Stimulated activated CD8-positive, alpha-beta memory T cell treated with anti-CD3 and anti-CD28 coated beads, Interleukin-2, amount 100 ng/mL, for 48 hours (primary cell): ENCODE measurements at places on chromosomes 11 and 22.

DNA sequence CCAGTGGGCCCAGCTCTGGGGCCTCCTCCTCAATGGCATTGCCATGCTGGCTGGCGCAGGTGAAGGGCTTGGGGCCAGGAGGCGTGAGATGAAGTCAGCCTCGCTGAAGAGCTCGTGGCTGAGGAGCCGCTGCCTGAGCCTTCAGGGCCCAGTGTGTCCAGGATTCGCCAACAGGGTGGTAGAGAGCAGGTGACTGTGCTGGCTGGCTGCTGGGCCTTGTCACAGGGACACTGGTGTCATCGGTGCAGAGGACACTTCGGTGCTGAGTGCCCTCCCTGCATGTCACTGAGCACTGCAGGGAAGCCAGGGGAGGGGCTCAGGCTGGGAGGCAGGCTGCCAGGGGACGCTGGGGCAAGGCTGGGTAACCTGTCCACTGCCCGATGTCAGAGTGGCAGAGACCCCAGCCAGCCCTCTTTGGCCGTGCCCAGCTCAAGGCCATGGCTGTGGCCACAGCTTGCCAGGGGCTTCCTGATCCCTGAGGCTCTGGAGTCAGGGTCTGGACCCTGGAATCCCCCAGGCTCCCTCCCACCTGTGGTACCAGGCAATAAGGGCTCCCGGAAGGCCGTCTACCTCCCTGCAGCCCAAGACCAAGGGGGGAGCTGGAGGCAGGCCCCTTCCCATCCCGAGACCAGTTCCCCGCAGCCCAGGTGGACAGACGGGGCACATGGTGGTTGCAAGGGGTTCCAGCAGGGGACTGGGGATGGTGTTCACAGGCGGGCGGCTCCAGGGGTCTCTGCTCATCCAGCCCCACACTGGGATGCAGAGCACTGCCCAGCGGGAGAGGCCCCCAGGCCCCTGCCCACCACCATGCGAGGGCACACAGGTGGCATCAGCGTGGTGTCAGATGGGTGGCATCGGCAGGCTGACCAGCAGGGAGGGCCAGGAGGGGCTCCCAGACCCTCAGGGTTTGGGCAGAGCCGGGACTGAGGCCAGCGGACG, 63.9 kb downstream of the ARFGAP3 start:
- DNase-seq = no peak

DNA sequence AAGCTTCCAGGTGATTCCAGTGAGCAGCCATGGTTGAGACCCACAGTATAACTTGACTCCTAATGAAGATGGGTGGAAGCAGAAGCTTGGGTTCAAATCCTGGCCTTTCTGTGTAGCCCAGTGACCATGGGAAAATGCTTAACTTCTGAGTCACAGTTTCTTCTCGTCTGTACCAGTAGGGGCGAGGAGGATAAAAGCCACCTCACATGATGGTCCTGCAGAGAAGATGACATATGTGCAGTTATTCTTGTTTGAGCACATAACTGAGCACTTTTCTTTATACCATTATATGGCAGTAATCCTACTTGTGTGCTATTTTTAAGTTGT, 4.9 kb downstream of the TMEM109 start:
- no peak for DNase-seq

- no peak for DNase-seq
Measured at GRCh38 chr11:133619973-133620372, 87.7 kb upstream of the OPCML start.

- DNase-seq = no peak
Measured at GRCh38 chr11:129530154-129530895, 154.7 kb downstream of the BARX2 start.

DNA sequence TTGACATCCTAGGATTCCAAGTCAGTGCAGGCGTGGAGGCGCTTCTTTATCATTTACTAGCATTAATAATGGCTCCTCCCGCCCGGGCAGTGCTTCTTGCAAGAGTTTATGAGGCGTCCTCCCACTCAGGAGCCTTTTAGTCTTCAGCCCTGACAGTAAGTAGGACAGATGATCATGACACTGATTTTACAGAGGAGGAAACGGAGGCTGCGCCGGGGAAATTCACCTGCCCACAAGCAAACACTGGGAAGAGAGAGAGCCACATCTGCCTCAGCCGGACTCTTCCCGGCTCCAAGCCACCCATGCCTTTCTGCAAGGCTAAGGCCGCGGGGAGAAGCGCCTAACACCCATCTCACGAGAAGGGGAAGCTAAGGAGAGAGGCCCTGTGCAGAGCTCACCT, 35.9 kb downstream of the KIAA0930 start:
- DNase-seq = no peak

- DNase-seq = no peak
Measured at GRCh38 chr11:108606070-108606469, 12.5 kb upstream of the EXPH5 start.
